ENCODE measurements at places on chromosomes 1 and 21.

DNA sequence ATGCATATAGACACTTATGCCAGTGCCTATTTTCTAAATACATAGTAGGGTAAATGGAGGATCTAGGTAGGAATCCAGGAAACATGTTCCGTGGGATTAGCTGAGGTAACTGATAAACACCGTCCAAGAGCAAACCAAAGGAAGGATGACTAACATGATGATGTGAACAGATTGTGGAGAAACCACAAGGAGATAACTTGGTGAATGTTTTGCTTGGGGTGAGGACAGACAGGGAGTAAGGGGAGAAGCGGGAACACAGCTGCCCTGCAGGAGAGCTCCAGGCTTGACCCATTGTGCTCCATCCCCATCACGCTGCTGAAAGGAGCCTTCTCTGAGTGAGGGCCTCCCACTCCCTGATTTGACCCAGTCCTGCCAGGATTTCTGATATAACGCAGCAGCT is 87.0 kb upstream of the ZC3H11B start:
- peak; percentile 68 for DNase-seq

- no peak for DNase-seq
Measured at GRCh38 chr1:226937940-226938725, 2.0 kb upstream of the COQ8A start.

- DNase-seq = peak; percentile 49
Measured at GRCh38 chr1:213982672-213983492, 4.9 kb upstream of the PROX1 start.

- DNase-seq = peak; percentile 90
Measured at GRCh38 chr1:154335025-154335714, 9.8 kb downstream of the ATP8B2 start.

DNA sequence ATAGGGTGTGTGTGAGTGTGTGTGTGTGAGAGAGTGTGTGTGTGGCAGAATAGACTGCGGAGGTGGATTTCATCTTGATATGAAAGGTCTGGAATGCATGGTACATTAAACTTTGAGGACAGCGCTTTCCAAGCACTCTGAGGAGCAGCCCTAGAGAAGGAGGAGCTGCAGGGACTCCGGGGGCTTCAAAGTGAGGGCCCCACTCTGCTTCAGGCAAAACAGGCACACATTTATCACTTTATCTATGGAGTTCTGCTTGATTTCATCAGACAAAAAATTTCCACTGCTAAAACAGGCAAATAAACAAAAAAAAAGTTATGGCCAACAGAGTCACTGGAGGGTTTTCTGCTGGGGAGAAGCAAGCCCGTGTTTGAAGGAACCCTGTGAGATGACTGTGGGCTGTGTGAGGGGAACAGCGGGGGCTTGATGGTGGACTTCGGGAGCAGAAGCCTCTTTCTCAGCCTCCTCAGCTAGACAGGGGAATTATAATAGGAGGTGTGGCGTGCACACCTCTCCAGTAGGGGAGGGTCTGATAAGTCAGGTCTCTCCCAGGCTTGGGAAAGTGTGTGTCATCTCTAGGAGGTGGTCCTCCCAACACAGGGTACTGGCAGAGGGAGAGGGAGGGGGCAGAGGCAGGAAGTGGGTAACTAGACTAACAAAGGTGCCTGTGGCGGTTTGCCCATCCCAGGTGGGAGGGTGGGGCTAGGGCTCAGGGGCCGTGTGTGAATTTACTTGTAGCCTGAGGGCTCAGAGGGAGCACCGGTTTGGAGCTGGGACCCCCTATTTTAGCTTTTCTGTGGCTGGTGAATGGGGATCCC is 18.3 kb upstream of the HDAC1 start:
- DNase-seq = peak; percentile 30

DNA sequence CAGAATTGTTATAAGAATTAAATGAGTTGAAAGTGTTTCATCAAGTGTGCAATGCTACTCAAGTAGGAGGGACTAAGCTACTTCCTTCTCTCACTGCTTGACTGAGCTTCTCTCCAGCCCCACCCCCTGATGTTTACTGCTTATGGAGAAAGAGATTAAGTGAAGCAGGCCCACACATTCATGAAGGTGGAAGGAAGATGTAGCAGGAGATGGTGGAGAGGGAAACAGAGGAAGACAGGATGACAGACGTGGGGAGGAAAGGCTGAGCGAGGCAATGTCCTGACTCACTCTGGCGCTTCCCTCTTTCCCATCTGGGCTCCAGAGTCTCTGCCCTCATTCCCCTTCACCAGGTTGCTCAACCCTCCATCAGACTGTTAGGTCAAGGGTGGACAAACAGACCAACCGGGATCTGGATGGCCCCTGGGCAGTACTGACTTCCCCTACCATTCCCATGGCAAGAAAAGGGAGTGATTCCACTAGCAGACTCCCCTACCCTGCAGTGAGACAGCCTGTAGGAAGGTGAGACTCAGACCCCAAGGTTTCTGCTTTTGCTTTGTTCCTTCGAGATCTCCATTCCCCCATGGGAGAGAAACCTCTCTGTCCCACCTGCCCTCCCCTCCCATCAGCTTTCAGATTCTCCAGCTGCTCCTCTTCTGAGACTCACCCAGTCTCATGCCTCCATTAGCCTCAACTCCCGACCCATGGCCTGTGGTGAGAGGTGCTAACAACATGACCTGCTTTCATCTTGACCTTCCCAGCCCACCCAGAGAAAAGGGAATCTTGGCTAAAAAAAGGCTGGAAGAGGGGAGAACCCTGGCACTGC is 3.1 kb upstream of the ARHGEF2 start:
- DNase-seq = peak; percentile 22

- DNase-seq = no peak
Measured at GRCh38 chr1:160419838-160420169, 19.4 kb downstream of the VANGL2 start.

DNA sequence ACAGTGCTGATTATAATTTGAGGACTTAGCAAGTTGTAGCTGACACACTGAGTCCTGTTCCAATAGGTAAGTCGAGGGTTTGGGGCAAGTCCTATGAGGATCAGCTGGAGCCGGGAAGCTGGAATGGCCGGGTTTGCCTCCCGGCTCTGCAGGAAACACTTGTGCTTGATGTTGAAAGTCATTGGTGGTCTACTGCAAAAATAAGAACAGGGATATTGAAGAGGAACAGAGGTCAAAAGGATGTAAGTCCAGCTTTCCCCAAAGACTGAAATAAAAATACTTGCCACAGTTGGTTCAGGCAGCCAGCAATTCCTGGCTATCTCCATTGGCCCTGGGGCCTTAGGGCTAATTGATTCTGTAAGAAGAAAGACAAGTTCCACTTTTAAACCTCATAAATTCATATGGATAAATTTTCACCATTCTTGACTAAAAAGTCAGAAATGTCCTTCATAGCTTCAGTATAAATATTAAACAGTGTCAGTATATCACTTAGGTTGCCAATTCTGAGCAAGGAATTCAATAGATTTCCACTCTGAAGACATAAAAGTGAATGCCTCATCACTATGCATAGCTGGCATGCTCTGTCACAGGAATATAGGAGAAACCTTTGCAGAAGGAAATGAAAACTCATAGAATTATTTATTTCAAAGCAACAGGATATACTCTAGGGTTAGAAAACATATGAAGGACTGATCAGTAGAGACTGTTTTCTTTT is 165.2 kb downstream of the AK5 start:
- peak; percentile 24 for DNase-seq

- DNase-seq = no peak
Measured at GRCh38 chr1:106435269-106435668, 621.2 kb upstream of the PRMT6 start.

DNA sequence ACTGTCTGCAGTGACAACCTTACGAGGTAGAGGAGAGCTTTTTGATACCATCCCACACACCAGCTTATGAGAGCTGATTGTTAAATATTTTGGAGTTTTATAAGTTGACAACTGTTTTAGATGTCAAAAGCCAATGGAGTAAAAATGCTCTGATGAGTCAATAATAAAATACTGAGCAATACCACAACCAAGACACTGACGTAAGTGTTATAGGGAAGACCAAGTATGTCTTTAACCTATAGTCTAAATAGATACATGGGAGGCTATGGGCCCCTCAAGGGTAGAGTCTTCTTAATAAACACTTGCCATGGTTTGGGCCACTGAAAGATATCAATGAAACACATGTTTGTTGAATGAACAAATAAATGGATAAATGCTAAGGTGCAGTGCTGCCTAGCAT is 49.2 kb downstream of the DUSP10 start:
- DNase-seq = no peak

- no peak for DNase-seq
Measured at GRCh38 chr21:45613396-45613795, 30.1 kb upstream of the PCBP3 start.

GRCh38 chr1:16922885-16923431 is 1.2 kb downstream of the CROCC start:
- no peak for DNase-seq

DNA sequence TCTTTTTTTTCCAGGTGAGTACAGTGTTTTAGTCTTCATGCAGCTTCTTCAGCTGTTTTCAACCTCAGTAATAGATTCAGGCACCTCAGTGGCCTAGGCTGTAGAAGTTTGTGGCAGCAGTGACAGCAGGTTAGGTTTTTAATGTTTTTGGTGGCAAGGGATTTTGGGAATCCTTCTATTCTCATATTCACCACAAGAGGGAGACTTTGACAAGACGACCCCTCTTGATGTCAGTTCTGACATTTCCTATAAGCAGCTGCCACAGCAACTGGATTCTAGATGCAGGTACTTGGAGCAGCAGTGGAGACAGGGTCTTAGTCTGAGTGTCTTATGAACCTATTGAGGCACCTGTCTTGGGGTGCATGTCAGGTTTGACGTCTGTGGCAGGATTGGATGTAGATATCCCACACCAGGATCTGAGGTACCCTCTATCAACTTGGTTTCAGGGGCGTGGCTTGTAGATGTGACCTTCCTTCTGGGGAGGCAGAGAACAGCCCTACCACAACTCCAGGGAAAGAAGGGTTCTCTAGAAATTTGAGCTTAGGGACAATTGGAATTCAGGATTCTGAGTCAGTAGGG is 1104.2 kb upstream of the TMPRSS15 start:
- DNase-seq = no peak

- no peak for DNase-seq
Measured at GRCh38 chr1:7289694-7290093, 481.4 kb upstream of the VAMP3 start.

DNA sequence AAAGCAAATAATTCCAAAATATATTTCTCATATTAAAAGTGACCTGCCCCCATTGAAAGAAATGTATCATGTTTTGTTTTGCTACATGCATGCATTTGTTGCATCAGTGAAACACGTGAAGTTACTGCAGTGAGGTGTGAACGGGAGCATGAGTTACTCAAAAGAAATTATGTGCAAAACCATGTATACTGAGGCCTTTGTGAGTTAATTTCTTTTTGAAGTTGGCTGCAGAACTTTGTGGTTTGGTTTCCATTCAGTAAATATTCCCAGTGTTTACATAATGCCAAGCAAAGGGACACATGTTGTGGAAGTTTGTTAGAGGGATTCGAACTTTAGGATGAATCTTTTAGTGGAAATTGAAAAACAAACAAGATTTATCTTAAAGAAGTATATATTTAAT is 619.4 kb upstream of the ADAMTS5 start:
- no peak for DNase-seq

DNA sequence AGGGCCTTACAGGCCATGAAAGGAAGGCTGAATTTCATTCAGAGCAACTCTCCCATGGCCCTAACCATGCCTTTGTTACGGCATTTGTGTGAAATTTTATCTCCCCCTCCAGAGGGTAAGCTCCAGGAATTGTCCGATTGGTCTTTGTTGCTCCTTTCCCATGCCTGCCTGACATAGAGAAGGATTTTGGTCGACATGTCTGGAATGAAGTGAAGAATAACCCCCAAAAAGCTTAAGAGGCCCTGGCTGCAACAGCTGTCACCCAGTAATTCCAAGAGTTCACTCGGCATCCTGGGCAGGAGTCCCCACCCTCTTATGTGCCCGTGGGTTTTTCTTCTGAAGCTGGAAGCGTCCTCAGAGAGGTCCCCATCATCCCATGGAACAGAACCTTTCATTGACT is 20.6 kb downstream of the CDA start:
- DNase-seq = no peak

DNA sequence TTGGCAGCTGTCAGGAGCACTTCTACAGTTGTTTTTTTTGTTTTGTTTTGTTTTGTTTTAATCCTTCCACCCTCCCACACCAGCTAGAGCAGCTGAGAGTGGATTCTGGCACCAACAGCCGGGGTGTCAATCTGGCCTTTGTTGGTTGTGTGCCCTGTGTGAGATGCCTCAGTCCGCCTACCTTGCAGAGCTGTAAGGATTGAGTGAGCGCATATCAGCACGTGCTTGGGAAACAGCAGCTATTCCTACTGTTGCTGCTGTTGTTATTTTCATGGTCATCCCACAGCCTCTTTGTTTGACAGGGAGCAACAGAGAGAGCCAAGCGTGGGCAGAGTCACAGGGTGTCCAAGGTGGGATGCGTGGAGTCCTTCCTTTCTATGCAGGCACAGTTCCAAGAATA is 50.4 kb downstream of the PGBD5 start:
- peak; percentile 33 for DNase-seq

GRCh38 chr1:168734271-168734670 is 5.3 kb upstream of the DPT start:
- DNase-seq = no peak

DNA sequence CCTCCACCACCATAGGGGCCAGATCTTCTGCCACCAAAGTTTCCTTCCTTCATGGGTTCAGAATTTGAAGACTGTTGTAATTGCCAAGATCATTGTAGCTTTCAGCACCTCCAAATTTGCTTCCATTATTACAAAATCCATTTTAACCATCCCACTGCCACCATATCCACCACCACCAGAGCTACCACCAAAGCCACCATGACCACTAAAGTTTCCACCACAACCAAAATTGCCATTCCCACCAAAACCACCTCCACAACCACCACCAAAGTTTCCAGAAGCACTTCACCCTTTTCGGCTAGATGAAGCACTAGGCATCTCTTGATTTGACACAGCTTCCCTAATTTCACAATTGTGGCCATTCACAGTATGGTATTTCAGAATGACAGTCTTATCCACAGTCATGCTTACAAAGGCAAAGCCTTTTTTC is 45.2 kb downstream of the SLC30A7 start:
- no peak for DNase-seq

DNA sequence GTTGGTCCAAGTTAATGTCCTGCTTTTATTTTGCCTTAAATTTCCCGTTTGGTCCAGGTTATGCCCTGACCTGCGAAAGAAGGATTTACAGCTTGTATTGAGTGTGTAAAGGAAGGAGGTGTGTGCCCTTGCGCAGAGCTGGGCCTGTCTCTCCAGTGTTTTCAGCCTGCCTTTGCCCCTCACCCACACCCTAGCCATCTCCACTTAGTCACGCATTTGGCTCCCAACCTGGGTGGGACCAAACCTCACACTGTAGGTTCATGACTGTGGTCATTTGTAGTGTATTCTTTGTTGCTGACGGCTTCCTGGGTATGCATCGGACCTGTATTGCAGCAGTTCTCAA is 572 bp upstream of the SRSF10 start:
- peak; percentile 80 for DNase-seq

DNA sequence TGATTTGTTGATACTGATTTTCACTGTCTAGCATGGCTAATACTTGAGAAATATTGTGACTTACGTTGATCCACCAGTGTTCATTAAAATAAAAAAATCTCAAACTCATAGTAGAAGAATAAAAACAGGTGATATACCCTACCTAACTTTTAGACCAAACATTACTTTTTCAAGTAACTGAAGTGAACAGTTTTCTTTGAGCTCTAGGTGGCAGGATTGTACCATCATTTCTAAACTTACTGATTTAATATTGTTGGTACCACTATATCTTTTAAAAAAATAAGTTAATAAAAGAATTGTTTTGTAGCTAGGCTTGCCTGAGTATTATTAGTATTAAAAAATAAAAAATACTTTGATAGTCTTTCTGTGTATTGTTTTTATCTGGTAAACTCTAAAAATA is 21.5 kb downstream of the CDC73 start:
- peak; percentile 37 for DNase-seq

GRCh38 chr1:1427106-1427819 is 6.2 kb upstream of the ANKRD65 start:
- peak; percentile 52 for DNase-seq

- no peak for DNase-seq
Measured at GRCh38 chr1:211603191-211603701, 24.3 kb upstream of the SLC30A1 start.
